ENCODE measurements at places on chromosomes 3 and 15. TPM values are rescaled to one million over a fixed set of nuclear protein-coding genes. Genes with fewer than 3 reads are reported as not detected.

Gene SYNPR
- not detected for total RNA-seq

Gene FOXB1
- total RNA-seq, result not detected

Gene MTFMT
- 12.8 TPM for total RNA-seq

Gene SLC7A14
- total RNA-seq, result 2.9 TPM

Gene CCR3
- total RNA-seq, result 0.47 TPM

Gene CHRNA5
- 2.2 TPM for total RNA-seq
